Mesendoderm (in vitro differentiated cells): ENCODE measurements at places on chromosomes 2 and 18.
A peak's percentile ranks its signal among the peaks of the same experiment; 100 is the strongest.

DNA sequence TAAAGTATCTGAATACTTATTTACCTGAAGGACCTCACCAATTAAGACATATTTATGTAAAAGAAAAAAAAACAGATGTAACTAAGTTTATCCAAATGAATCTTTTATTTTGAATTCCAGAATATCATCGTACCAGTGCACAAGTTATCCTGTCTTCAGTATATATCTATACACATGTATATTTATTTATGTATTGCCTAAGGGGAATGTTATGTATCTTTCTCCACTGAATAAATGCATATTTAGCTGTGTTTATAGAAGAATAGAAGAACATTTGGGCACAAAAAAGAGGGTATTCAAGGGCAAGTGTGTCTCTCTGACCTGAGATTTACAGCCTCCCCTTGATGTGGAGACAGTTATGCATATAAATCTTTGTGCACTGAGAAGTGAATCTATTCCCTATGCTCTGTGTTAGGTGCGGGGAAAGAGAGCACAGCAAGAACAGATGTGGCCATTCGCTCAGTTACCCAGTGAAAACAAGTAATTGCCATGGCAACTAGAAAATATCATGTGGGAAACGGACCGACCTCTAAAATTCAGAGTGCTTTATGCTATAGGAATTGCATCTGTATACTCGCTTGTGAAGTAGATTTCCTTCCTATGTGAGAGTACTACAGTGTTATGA, 39.5 kb upstream of the ASXL3 start:
- H3K27me3 ChIP-seq: no peaks in the 10 kb centered on the region
- H3K36me3 ChIP-seq: no peaks in the 10 kb centered on the region
- H3K4me1 ChIP-seq: no peaks in the 10 kb centered on the region

GRCh38 chr18:44788334-44788733, 107.6 kb downstream of the SETBP1 start:
- H3K27me3 ChIP-seq: no peaks in the 10 kb centered on the region
- H3K36me3 ChIP-seq: no peaks in the 10 kb centered on the region
- DNase-seq: no peak
- no peak overlapping the region for H3K27ac ChIP-seq
- H3K4me1 ChIP-seq: peaks cover 5% of the 10 kb centered on the region

DNA sequence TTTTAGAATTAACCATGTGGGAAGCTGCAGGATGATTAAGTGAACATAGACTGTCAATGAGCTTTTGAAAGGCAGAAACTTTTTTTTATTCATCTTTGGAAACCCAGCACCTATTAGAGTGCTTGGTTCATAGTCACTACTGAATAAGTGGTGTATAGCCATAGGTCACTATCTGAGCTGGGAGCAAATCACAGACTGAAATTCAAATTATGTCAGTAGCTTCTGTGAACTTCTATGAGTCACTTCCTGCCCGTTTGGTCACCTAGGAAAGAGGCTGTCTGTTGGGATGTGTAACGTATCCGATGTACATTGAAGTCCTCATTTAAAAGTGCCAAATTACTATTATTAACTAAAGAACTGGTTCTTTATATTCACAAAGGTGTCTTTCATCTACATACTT, 20.5 kb upstream of the SLC40A1 start:
- DNase-seq: peak; percentile 59
- H3K27me3 ChIP-seq: no peaks in the 10 kb centered on the region
- no peaks in the 10 kb centered on the region for H3K4me1 ChIP-seq
- no peak overlapping the region for H3K27ac ChIP-seq
- H3K36me3 ChIP-seq: no peaks in the 10 kb centered on the region

GRCh38 chr2:41414486-41415230, 633.2 kb upstream of the PKDCC start:
- DNase-seq: peak; percentile 76
- no peaks in the 10 kb centered on the region for H3K27me3 ChIP-seq
- no peak overlapping the region for H3K4me3 ChIP-seq
- no peaks in the 10 kb centered on the region for H3K4me1 ChIP-seq
- no peaks in the 10 kb centered on the region for H3K36me3 ChIP-seq
- no peak overlapping the region for H3K27ac ChIP-seq

DNA sequence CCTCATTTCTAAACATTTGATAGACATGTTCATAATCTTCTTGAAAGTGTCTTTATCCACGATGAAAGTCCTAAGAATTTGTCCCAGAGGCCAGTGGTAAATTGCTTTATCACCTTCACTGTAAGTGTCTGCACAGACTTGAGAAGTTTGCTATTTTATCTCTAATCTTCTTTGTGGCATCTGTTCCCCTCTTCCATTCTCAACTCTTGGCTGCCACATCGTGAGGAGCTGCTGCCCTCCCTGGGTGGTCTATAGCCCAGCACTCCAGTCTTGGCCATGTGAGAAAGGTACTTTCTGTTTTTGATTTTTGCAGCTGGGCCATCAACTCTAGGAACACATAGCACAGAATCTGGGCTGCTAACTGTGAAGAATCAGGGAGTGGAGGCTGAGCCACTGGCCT, 45.5 kb downstream of the SLC14A2 start:
- no peaks in the 10 kb centered on the region for H3K36me3 ChIP-seq
- H3K27ac ChIP-seq: no peak overlapping the region
- no peaks in the 10 kb centered on the region for H3K27me3 ChIP-seq
- peak; percentile 65 for DNase-seq

GRCh38 chr2:26615860-26616705, 25.1 kb downstream of the CIB4 start:
- no peak overlapping the region for H3K27ac ChIP-seq
- H3K4me1 ChIP-seq: peaks cover 8% of the 10 kb centered on the region
- no peaks in the 10 kb centered on the region for H3K36me3 ChIP-seq

DNA sequence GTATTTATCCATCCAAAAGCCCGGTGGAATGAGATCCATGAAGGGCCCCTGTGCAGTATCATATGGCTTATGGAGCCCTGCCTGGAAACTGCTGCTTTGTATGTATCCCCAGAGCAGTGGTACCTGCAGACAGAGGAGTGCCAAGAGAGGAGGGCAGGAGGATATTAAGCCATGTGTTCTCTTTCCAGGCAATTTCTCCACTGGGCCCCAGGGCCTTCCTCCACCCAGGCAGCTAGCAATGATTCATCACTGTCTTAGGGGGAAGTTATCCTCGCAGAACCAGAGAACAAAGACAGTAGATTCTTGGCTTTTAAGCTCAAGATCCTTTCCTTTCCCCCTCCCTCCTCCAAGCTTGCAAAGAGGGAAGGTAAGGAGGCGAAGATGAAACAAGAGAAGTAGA, 98.1 kb downstream of the LRRC30 start:
- peak; percentile 53 for DNase-seq
- no peaks in the 10 kb centered on the region for H3K4me1 ChIP-seq
- H3K36me3 ChIP-seq: no peaks in the 10 kb centered on the region
- H3K27ac ChIP-seq: no peak overlapping the region
- H3K27me3 ChIP-seq: no peaks in the 10 kb centered on the region

GRCh38 chr2:86525421-86526340, 37.6 kb downstream of the CHMP3 start:
- H3K27me3 ChIP-seq: no peaks in the 10 kb centered on the region
- no peaks in the 10 kb centered on the region for H3K4me1 ChIP-seq
- no peak overlapping the region for H3K27ac ChIP-seq
- peak; percentile 51 for DNase-seq
- no peaks in the 10 kb centered on the region for H3K36me3 ChIP-seq
- H3K4me3 ChIP-seq: no peak overlapping the region

DNA sequence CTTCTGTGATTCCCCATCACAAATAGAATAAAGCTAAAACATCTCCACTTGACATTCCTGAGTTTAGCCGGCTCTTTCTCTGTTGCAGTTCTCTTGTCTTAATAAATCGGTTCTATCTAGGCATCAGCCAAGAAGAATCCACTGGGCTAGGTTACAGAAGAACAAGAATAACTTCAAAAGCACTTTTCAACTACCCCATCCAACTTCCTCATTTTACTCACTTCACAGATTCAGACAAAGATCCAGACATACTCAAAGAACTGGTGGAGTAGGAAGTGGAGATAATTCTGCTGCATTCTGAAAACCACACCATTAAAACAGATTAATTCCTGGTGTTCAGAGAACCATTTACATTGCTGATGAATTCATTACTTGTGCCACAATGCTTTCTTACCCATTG, 9.6 kb upstream of the ALPK2 start:
- peak overlapping the region; percentile 22 for H3K27ac ChIP-seq
- H3K36me3 ChIP-seq: no peaks in the 10 kb centered on the region

- H3K36me3 ChIP-seq: no peaks in the 10 kb centered on the region
- no peak overlapping the region for H3K4me3 ChIP-seq
- no peaks in the 10 kb centered on the region for H3K27me3 ChIP-seq
- H3K4me1 ChIP-seq: no peaks in the 10 kb centered on the region
- no peak overlapping the region for H3K27ac ChIP-seq
Measured at GRCh38 chr2:102743259-102743658, 18.6 kb upstream of the TMEM182 start.

DNA sequence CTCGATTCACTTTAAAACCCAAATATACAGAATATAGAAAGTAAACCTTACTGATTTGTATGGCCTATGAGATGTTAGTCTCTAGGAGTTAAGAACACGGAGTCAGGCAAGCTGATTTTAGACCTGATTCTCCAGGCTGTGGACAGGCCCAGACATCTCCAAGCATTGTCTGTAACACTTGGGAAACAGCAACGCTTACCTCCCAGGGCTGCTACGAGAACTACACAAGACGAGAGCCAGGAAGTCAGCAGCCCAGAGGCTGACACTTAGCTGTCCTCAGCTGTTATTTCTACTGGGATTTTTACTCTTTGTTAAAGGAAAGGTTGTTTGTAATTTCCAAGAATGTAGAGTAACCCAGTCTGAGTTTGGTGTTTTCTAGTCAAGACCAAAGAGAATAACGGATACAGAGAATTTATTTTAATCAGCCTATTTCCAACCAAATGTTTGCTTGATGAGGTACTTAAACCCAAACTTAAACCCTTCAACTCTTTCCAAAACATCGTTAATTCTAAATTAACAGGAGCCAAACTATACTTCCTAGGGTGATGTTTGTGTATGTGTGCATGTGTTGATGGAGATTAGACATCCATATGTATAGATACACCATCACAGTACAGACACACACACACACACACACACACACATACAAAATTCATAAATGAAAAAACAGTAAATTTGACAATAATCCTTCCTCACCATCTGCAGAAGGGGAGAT, 123.4 kb downstream of the LAMA1 start:
- peak; percentile 34 for DNase-seq
- H3K27ac ChIP-seq: no peak overlapping the region
- peaks cover 3% of the 10 kb centered on the region for H3K36me3 ChIP-seq
- no peak overlapping the region for H3K4me3 ChIP-seq
- no peaks in the 10 kb centered on the region for H3K4me1 ChIP-seq

DNA sequence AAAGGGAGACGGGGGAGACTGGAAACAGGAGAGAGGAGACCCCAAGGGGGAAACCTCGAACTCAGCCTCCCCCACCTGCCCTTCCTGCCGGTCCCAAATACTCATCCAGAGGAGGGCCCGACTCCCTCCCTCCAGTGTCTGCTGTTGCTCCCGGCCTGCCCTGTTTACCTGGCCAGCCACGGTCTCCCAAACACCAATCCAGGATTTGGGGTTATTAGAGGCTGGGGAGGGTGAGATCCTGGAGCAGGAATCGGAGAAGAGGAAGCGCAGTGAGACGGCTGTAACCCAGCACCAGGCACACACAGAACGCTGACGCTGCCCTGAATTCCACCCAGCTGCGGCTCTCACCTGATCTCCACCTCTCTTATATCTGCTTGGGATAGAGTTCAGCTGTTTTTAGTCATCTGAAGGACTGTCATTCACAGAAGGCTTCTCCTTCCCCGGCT, 213.0 kb downstream of the TNS1 start:
- no peaks in the 10 kb centered on the region for H3K4me1 ChIP-seq
- H3K4me3 ChIP-seq: no peak overlapping the region
- H3K27ac ChIP-seq: no peak overlapping the region
- DNase-seq: peak; percentile 14
- H3K36me3 ChIP-seq: no peaks in the 10 kb centered on the region

- no peaks in the 10 kb centered on the region for H3K4me1 ChIP-seq
- no peak overlapping the region for H3K27ac ChIP-seq
- H3K36me3 ChIP-seq: no peaks in the 10 kb centered on the region
- H3K4me3 ChIP-seq: no peak overlapping the region
- DNase-seq: no peak
Measured at GRCh38 chr2:64679673-64680425, 26.1 kb upstream of the SERTAD2 start.

DNA sequence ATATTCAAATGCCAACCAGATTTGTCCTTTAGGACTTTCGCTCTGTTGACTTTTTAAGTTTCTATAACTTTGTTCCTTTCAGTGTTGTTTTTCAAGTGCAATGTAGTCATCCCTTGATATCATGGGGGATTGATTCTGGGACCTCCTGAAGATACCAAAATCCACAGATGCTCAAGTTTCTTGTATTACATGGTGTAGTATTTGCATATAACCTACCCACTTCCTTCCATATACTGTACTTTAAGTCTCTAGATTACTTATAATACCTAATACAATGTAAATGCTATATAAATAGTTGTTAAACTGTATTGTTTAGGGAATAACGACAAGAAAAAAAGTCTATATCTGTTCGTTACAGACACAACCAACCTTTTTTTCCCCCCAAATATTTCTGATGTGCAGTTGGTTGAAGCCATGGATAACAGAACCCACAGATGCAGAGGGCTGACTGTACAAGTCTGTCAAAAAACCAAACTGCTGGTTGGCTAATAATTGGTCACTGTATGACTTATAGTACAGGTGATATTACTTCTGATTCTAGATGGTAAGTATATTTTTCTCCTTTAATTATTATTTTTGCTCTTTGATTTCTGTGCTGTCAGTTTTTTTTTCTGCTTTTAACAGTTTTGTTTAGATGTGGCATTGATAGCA, 201.7 kb upstream of the STON1 start:
- no peaks in the 10 kb centered on the region for H3K27me3 ChIP-seq
- no peaks in the 10 kb centered on the region for H3K36me3 ChIP-seq
- H3K4me3 ChIP-seq: no peak overlapping the region
- H3K27ac ChIP-seq: no peak overlapping the region

GRCh38 chr2:165373278-165374010, 96.1 kb upstream of the CSRNP3 start:
- no peak for DNase-seq
- no peaks in the 10 kb centered on the region for H3K27me3 ChIP-seq
- H3K27ac ChIP-seq: no peak overlapping the region

- H3K4me1 ChIP-seq: no peaks in the 10 kb centered on the region
- H3K36me3 ChIP-seq: peaks cover 8% of the 10 kb centered on the region
- no peak for DNase-seq
Measured at GRCh38 chr18:80042785-80043184, 8.6 kb downstream of the RBFA start.

- no peak overlapping the region for H3K27ac ChIP-seq
- no peaks in the 10 kb centered on the region for H3K36me3 ChIP-seq
- DNase-seq: no peak
- no peaks in the 10 kb centered on the region for H3K4me1 ChIP-seq
Measured at GRCh38 chr2:165857876-165858275, 63.8 kb upstream of the GALNT3 start.
